ENCODE measurements at places on chromosomes 4 and X.
A peak's percentile ranks its signal among the peaks of the same experiment; 100 is the strongest.

DNA sequence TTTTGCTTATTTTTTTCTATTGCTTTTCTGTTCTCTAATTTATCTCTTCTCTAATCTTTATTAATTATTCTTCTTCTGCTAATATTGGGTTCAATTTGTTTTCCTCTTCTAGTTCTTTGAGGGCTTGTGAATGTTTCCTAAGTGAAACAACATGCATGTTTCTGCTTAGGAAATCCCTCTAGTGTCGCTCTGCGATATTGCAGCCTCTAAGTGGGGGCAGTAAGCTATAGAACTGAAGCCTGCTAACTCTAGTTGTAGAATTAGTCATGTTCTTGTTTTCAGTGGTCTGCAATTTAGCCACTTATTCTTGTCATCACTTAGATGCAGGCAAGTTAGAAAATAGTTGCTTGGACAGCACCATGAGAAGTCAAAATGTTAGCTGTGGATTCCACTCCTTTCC is 222.6 kb downstream of the SPIN4 start:
- DNase-seq, result no peak

DNA sequence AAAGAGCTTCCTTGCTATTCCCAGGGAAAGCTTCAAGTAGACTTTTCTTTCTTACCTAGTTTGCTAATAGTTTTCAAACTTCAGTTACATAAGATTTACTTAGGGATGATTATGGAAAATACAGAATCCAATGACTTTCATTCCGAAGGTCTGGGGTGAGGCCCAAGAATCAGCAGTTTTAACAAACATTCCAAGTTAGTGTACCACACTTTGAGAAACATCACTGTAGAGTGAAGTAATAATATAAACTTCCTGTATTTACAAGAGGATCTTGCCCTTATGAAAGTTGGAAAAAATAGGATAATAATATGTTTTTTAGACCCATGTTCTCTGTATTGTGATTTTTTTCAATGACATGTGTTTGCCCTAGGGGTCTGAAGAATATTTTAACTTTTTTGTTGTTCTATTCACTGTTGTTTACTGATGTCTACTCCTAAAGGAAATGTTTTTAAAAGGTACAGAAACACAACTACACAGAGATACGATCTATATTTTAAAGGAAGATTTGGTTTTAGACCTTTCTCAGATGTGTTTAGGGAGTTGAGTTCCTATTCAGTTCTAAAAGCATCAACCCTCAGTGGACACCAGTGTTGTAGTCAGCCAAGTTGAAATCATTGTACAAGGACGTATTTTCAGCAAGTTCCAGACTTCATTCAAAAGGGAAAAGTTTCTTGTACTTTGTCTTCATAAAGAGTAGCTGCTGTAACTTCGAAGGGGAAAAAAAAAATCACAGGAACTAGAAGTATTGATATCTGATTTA is 295.8 kb upstream of the SLC7A11 start:
- no peak for DNase-seq

- no peak for DNase-seq
These were observed 28.4 kb downstream of the CXorf58 start for GRCh38 chrX:23936180-23936579.

GRCh38 chrX:1673337-1673736 is 58.5 kb downstream of the ASMT start:
- DNase-seq, result peak; percentile 13

DNA sequence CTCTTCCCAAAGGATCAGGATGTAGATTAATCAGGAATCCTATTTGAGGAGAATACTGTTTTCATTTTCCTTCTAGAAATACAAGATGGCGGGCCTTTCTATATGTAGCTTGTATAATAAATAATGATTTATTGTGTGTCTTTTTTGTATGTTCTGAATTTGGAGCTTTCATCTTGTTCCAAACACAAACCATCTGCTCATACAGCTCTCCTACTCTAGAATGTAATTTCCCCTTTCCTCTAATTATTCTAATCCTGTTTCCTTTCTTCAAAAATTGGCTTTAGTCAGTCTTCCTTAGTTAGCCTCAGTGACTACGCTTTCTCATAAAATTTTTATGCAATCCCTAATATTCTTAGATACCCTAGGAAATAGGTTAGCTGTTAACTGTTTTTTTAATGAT is 422.2 kb downstream of the INPP4B start:
- DNase-seq, result no peak

- no peak for DNase-seq
These were observed 65.7 kb downstream of the SHROOM2 start for GRCh38 chrX:9851890-9852289.

GRCh38 chr4:173919196-173919595 is 364.3 kb downstream of the FBXO8 start:
- DNase-seq, result peak; percentile 34

- DNase-seq, result no peak
These were observed 248.6 kb upstream of the EPHA5 start for GRCh38 chr4:65918872-65919271.

GRCh38 chr4:73277201-73277600 is 18.6 kb upstream of the ANKRD17 start:
- no peak for DNase-seq

DNA sequence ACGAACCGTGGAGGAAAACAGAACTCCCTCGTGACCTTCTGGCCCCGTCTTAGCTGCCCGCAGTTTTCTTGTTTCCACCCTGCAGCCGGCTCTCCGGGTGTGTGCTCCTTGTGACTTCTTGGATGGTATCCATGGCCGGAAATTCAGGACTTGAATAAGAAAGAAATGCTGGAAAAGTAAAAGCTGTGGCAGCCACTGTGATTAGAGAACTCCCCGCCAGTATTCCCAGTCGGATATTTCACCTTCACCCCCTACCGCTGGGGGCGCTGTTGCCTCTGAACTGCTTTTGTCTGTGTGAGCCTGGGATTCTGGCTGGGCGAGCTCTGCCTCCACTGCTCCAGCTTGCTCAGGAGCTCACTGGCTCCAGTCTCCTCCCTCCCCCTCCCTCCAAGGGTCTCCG is 41.5 kb upstream of the CYP4V2 start:
- no peak for DNase-seq

DNA sequence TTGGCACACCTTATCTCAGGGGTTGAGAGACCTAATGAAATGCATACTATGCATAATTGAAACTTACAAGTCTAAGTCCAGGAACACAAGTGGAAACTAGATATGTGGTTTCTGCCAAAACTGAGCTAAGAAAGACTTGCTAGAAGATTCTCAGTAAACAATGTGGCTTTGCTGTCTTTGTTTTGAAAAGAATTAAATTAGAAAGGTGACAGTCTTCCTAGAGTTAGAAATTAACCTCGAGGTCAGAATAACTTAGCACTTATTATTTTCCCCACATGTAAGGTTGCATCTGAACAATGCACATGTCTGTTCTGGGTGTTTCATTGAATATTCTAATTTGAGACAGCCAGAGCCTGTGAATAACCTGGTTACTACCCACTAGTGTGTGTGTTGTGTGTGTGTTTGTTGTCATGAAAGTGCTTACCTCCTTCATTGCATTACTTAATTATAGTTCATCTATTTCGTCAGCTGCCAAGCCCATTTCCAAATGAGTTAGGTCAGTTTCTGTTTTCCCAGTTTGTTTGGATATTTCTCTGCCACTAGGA is 1.5 kb downstream of the EREG start:
- DNase-seq, result no peak

GRCh38 chr4:138775489-138775888 is 240.1 kb upstream of the NOCT start:
- DNase-seq, result no peak

DNA sequence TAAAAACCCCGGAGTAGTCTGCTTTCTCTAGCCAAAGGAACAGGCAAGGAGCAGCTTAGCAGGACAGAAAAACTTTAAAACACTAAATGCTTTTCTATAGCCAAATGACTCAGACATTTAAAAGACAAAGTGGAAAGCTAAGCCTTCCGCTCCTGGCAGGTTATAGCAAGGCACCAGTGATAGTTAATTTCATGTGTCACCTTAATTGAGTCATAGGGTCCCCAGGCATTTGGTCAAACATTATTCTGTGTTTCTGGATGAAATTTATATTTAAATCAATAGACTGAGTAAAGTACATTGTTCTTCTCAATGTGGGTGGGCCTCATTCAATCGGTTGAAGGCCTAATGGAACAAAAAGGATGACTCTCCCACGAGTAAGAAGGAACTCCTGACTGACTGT is 885.7 kb upstream of the ADGRL3 start:
- no peak for DNase-seq

DNA sequence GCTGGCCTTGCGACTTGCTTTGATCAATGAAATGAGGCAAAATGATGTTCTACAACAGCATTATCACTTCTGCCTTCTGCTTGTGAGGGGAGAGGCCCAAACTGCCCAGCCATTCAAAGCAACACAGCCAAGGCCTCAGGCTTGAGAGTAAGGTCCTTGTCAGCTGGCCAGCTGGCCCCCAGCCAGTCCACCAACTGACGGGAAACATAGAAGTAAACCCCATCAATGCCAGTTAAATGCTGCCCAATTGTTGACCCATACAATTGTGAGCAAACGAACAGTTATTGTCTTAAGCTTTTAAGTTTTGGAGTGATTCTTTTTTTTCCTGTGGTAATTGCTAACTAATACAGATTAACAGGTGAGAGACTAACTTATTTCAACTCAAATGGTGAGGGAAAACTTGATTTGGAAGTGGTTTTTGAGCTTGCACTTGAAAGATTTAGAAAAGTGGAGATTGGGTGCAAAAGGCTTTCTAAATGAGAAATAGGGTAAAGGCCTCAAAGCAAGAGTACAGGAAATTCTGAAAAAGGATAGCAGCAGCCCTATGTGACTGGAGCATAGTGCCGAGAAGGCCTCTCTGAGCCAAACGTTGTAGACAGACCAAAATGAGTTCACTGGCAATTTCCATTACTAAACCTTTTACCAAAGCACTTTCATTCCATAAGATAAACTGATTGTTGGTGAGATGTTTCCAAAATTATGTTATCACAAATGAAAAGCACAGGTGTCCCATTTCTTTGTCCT is 66.9 kb downstream of the ARHGEF38 start:
- no peak for DNase-seq

- peak; percentile 66 for DNase-seq
These were observed 118.6 kb upstream of the NEIL3 start for GRCh38 chr4:177190995-177191580.

- peak; percentile 38 for DNase-seq
These were observed 84.8 kb downstream of the STOX2 start for GRCh38 chr4:183989931-183990330.

DNA sequence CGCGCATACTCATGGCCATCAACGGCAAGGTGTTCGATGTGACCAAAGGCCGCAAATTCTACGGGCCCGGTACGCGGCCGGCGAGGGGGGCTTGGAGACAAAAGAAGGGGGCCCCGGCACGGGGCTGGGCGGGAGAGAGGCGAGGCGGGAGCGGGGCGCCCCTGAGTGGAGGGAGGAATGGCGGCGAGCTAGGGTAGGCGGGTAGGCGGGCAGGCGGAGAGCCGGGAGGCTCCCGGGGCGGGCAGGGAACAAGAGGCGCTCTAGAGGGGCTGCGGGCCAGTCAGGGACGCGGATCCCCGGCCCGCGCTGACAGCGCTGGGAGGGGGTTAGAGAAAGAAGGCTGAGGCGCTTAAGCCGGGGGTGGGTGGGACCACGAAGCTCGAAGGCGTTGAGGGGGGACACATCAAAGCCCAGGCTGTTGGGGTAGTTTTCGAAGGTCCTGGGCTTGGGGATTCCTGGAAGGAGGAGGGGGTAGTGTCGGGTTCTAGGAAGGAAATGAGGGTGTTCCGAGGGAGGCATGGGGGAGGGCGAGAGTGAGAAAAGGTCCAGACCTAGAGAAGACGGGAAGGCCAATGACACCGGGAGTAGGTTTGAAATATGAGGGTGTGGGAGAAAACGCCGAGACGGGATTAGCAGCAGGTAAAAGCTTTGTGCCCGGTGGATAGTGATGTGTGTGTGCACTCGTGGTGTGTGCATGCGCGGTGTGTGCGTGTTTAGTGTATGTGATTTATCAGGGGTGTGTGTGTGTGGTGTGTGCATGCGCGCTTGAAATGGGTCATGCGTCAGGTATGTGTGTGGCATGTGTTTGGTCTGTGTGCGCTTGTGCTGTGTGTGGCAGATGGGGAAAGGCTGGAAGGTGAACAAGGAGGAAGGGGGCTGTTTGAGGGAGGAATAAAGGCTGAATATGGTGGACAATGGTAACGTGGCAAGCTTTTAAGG is 807 bp downstream of the PGRMC1 start:
- DNase-seq, result peak; percentile 68

DNA sequence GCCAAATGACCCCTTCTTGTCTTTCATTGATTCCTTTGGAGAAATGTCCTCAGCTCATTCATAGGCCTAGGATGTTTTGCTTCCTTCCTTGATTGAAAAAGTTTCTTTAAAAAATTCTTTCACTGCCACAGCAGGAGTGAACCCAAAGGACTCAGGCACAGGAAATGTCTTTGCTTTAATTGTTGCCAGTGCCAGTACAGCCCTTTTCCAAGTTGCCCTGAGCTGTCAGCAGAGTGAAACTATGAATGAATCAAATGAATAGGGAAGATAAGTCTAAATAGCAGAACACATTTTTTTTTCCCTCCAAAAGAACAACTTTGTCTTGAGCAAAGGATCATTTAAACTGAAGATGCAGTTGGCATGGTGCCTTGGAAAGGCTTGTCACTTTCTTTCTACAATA is 63.8 kb upstream of the SLC4A4 start:
- no peak for DNase-seq

DNA sequence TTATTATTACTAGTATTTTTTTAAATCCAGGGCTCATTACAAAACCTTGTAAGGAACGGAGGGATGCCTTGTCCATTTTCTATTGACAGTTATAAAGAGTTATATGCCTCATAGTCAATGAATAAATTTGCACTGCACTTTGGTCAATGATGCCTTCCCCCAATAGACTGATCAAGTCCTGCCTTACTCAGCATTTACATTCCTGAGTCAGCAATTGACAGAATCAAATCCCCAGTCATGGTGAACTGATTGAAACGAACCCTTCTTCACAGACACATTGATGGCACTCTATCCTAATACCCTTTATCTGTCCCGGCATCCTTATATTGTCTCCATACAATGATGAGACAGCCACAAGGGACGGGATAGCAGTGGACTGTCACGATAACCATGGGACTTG is 213.2 kb downstream of the NLGN4X start:
- no peak for DNase-seq
